ENCODE measurements at places on chromosomes 7 and 10.

GRCh38 chr10:26841733-26842317, 18.9 kb downstream of the ABI1 start:
- DNase-seq: no peak

- no peak for DNase-seq
These were observed 1030.9 kb upstream of the CELF2 start for GRCh38 chr10:9986786-9987185.

- no peak for DNase-seq
These were observed 732.8 kb downstream of the ZWINT start for GRCh38 chr10:55628260-55628701.

GRCh38 chr10:91381257-91381891, 28.8 kb upstream of the HECTD2 start:
- no peak for DNase-seq

DNA sequence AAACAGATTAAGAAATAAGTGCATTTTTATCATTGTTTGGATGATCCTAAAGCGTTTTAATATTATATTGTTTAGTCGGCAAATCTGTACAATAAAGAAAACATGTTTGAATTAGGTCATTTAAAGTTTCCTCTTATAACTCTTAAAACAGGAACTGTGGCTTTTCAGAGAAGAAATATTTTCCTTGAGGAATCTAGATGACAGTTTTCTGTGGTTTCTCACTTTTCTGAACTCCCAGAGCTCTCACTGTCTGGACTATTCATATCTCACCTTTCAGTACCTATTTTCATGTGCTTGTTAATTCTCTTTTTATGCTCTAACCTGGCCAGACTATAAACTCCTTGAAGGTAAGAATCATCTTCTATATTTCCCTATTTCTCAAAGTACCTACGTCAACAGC, 135.1 kb downstream of the CHN2 start:
- no peak for DNase-seq

DNA sequence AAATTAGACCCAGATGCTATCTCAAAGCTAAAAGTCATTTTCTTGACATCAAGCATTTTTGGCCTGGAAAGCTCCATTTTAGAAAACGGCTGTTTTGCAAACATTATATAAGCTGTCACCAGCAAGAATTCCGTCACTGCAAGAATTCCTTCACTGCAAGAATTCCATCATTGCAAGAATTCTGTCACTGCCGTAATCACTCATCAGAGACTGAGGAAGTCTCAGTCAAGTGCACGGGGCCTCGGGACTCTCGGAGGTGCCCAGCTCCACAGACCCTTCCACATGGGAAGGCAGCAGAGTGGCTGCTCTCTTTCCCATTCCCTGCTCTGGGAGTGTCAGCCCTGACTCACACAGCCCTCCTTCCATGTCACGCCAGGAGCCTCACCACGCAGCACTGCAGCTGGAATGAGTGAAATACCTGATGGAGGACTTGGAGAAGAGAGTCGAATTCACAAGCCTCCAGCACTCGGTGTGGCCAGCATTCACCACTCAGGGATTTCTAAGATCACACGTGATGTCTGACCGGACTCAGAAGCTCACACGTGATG, 168.3 kb downstream of the PTPRN2 start:
- no peak for DNase-seq

All from mucosa of descending colon (tissue), 3 donors.